ENCODE measurements at places on chromosomes 6 and 20.

GRCh38 chr6:161436106-161436876 is 162.4 kb upstream of the AGPAT4 start:
- no peak for DNase-seq

- DNase-seq = no peak
These were observed 21.6 kb downstream of the TTI1 start for GRCh38 chr20:38011696-38012095.

GRCh38 chr6:36285187-36285671 is 15.4 kb downstream of the PNPLA1 start:
- DNase-seq = peak; percentile 49

DNA sequence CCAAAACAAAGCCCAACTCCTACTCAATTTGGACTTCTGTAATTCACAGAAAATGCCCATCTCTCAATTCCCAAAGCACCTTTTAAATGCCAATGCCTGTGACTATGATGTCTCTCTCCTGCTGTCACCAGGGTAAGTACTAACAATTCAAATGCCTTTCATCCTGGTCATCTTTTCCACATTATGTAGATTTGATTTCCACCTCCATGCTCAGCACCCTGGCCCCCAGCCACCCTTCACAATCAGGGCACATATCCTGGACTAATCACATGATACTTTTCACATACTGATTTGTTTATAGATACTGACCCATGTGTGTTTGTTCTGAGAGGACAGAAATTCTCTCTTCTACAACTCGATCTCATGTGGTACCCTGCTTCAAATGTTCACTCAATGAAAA is 236.3 kb downstream of the PTPRK start:
- DNase-seq = no peak

- no peak for DNase-seq
These were observed 31.5 kb upstream of the SULF2 start for GRCh38 chr20:47816487-47817451.

DNA sequence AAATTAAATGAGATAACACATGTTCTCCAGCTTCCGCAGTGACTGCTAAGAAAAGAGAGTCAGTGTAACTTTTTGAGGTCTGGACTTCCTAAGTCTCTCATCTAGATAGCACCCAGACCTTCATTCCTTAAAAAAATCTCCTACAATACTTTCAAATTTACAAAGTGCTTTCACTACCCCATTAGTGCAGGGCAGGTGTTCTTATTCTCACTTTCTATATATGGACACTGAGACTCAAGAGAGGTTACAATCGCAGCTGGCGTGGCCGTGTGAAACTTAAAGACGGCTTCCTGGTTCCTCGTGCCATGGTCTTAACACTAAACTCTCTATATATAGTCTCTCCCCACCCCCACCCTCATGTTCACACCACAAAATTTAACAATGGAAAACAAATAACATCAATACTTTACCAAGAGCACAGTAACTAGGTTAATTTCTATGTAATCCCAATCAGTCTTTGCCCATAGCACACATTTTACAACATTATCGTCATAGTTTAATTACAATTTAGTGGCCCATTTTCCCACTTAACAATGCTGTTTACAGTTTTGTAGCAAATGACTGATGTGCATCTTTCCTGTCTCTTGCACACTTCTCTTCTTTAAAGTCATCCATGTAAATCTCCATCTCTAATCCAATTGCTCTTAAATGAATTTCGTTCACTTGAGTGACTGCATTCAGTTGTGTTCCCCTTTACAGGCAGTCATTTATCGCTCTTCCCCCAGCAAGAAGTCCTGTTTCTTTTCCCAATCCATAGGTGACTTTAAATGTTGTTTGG is 78.8 kb upstream of the ARID1B start:
- no peak for DNase-seq

- DNase-seq = peak; percentile 73
These were observed 176.4 kb downstream of the ARID1B start for GRCh38 chr6:156953479-156954146.

- DNase-seq = peak; percentile 75
These were observed 23.6 kb downstream of the BCL2L1 start for GRCh38 chr20:31698803-31699718.

- DNase-seq = peak; percentile 27
These were observed 7.7 kb upstream of the PTPRA start for GRCh38 chr20:2865630-2866029.

GRCh38 chr20:4043796-4044195 is 28.4 kb upstream of the RNF24 start:
- DNase-seq = no peak

GRCh38 chr6:44730771-44731391 is 343.4 kb downstream of the CDC5L start:
- no peak for DNase-seq

GRCh38 chr20:8404912-8405635 is 273.0 kb downstream of the PLCB1 start:
- DNase-seq = no peak

DNA sequence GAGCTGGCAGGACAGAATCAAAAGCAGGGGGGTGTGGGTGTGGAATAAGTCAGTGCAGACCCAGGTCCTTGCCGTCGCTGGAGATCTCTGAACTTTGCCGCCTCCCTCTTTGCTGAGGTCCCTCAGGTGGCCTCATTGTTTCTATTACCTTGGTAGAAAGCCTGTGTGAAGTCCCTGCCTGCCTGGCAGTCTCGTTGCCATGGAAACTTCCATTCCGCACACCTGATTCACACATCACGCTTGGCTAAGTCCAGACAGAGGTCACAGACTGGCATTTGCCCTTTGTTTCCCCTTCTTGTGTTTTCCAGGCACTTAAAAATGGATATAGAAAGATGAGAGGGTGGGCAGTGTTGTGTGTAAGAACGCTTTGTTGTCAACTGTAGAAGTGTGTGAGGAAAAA is 260.6 kb downstream of the PRL start:
- no peak for DNase-seq

DNA sequence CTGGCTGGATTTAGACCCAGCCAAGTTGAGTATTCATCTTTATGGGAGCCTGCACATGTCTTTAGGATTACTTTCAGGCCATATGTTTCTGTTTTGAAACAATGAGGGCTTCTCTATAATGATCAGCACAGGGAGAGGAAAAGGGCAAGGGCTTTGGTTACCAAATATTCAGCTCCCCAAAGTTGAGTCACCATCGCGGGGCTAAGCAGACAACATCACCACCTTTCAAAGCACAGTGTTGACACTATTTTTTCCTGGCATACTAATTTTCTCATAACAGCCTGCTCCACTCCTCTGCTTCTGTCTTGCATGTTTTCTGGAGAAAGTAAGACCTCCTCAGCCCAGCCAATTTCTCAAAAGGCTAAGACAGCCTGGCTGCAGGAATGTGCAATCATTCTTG is 4.9 kb downstream of the SCML4 start:
- DNase-seq = no peak

GRCh38 chr20:45044084-45044573 is 56.8 kb downstream of the KCNS1 start:
- peak; percentile 73 for DNase-seq

DNA sequence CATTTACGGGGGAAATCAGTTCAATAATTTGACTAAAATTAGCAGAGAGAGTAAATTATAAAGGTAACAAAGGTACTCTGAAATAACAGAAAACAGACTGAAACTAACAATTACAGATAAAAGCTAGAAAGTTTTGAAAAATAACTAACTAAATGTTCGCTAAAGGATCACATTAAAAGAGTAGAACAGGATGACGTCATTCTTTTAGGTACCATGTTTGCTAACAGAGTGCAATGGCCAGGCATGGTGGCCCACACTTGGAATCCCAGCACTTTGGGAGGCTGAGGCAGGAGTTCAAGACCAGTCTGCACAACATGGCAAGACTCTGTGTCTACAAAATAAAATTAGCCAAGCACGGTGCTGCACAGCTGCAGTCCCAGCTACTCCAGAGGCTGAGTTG is 212.3 kb upstream of the CDYL start:
- DNase-seq = no peak

DNA sequence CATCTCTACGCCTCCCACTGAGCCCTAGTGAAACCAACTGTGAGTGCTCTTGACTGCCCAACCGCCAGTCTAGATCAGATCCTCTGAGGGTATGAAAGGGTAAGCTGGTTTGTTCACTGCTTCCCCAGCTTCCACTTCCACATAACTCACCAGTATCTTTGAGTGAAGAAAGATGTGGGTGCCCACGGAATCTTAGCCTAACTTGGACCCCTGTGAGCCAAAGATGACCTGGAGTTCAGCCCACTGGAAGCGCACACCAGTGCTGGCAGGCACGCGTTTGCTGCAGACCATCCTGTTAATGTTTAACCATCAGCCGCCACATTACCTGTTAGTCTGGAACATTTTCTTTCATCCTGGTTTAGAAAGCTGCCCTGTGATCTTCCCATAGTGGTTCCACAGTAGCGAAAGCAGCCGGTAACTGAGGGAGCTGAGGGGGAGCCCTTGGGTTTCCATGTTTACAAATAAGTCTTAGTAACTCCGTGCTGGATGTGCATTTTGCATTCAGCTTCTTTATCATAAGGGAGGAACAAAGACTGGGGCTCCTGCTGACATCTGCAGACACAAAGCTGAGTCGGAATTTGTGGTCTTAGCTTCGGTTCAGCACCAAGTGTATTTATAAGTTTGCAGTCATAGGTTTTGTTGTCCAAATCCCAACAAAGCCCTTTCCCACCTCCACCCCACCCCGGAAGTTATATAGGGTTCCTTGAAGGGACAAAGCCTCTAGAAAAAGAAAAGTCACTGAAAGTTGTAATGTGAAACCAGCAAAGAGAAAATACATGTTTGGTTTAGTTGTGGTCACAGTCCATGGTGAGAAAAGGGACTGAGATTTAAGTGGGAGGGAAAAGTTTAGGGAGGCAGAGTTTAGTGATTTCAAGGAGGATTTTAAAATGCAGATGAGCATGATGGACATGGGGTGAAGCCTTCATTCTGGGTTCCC is 71.0 kb downstream of the SSR1 start:
- DNase-seq = no peak

DNA sequence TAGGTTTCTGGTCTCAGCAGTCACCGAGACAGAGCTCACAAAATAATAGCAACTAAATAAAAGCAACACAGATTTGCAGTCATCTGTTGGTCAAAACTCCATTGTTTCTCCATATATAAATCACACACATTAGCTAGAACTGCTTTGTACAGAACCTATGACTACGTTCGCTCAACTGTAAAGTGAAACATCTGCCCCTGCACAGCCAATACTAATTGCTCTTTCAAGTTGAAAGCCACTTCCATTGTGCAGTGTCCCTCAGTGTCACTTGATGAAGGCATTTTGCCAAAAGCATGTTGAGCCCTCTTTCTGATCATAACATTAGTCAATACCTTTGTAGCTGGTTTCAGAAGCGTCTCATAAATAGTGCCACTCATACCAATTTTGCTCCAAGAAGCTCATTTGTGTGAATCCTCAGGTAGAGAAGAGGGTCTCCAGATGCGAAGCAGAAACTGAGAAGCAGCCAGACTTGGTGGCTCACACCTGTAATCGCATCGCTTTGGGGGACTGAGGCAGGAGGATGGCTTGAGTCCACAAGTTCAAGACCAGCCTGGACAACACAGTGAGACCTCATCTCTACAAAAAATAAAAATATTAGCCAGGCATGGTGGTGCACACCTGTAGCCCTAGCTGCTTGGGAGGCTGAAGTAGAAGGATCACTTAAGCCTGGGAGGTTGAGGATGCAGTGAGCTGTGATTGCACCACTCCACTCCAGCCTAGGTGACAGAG is 68.9 kb downstream of the PERP start:
- DNase-seq = no peak

GRCh38 chr6:69027861-69028260 is 392.8 kb downstream of the ADGRB3 start:
- DNase-seq = no peak

DNA sequence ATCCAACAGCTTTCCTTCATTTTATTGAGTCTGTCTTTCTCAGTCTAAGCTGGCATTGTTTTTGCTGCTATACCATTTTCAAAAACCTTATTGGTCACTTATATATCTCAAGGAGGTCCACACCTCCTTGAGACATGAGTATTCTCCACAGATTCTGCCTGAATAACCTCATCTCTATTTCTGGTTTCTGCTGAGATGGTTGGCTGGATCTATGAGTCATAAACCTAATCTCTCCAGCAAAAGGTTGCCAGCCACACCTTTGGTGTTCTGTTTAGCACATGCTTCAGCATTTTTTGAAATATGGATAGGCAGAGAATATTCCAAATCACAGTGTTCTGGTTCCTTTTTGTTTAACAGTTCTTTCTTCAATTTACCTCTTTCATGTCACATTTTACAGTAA is 40.8 kb upstream of the TMEM244 start:
- peak; percentile 10 for DNase-seq

DNA sequence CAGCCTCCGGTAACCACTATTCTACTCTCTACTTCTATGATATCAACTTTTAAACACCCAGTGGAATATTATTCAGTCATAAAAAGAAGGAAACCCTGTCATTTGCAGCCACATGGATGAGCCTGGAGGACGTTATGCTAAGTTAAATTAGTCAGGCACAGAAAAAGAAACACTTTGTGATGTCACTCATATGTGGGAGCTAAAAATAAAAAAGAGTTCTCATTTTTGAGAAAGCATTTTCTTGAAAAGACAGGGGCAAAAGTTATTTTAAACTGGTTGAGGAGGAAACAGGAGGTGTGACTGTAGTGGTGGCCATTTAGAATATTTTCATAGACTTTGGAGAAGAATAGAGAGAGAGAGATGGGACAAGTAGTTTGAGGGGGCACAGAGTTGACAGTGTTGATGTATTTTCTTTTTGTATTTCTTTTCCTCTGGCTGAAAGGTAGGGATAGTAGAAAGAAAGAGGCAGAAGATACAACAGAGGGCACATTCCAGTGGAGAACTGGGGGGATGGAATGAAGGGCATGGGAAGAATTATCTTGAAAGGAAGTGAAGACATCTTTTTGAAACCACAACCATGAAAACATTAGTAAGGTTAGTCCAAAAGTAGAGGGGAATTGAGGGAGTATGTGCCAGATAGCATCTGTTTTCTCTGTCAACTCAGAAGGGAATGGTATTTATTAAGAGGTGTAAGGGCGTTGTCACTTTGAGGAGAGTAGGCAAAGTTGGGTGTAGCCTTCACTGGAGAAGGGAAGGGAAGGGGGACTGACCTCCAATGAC is 181.3 kb upstream of the GMDS start:
- DNase-seq = no peak

DNA sequence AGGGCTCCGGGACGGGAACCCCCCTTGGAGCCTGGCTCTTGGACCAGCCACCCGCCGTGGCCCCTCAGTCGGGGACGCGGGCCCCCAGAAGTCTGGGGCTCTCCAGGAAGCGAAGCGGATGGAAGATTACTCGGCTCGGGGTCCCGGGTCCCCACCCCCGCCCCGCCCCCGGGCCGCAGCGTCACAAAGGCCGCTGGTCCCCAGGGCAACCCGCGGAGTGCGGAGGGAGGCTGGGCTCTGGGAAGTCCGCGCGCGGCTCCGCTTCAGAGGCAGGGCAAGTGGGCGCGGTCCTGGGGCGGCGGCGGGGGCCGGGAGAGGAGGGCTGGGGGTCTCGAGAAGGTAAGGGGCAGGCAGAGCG is at the start of gene FNDC11:
Gene FNDC11 (plus strand): TSS at position 227 of the 358 bp plus-strand sequence. CDS start 1,505 bp downstream, outside the sequence.
- peak; percentile 76 for DNase-seq

DNA sequence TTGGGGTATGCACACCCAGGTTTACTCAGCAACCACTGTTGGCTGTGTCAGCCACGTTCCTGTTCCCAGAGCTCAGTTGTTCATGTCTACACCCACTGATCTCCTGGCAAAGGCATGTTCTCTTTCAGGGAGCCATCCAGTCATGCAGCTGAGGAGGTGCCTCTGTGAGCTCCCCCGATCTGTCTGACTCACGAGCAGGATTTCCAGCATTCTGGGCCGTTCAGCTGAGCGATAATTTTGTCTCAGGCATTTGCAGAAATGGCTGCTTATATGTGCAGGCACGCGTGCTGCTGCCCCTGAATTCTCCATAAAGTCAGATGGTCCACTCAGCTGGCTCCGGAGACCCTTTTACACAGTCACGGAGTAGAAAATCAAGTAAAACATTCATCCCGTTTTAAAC is 78.4 kb upstream of the IYD start:
- no peak for DNase-seq

All from K562 (cell line).